ENCODE measurements at places on chromosomes 3 and 15.

DNA sequence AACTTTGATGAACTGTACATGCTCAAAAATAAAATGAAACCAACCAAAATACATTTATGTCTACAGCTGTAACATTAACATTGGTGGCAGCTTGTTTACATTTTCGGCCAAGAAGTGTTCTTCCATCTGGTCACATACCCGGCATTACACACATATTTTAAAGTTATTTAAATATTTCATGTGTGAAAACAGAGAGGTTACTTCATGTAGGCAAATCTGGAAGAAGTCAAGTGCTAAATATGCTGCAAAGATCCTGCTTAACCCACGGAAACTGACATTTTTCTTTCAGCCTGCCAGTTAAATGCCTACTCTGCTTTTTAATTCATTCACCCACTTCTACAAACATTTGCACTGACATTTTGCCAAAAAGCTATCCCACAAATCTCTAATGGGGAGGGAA, 69.7 kb downstream of the MB21D2 start:
- no peak for DNase-seq

DNA sequence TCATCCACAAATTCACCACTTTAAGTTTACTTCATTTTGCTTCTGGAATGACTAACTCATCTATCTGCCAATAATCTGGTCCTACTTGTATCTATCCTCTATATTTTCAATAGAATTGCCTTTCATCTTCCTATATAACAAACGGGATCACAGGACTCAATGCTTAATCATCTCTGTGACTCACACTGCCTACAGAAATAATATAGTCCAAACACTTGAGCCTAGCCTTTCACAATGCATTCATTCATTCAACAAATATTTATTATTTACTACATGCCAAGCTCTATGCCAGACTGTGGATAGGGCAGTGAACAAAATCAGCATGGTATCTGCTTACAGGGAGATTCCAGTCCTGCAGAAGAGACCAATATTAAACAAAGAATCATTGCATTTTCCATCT, 16.6 kb upstream of the AGTR1 start:
- no peak for DNase-seq

DNA sequence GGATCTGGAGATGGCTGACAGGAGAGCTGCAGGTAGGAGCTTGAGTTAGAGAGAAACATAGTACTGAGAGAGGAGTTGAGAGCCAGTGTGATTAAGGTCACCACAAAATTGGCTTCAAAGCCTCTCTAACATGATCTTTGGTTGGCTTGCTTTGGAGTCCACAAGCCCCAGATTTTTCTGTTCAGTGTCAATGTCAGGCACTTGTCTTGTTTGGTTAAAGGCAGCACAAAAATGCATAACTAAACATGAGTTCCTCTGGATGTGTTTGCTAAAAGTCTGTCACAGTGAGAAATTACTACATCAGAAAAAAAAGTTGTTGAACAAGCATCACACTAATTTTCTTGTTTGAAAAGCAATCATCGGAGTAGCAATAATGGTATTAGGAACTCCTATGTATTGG, 440.5 kb downstream of the NTRK3 start:
- no peak for DNase-seq

DNA sequence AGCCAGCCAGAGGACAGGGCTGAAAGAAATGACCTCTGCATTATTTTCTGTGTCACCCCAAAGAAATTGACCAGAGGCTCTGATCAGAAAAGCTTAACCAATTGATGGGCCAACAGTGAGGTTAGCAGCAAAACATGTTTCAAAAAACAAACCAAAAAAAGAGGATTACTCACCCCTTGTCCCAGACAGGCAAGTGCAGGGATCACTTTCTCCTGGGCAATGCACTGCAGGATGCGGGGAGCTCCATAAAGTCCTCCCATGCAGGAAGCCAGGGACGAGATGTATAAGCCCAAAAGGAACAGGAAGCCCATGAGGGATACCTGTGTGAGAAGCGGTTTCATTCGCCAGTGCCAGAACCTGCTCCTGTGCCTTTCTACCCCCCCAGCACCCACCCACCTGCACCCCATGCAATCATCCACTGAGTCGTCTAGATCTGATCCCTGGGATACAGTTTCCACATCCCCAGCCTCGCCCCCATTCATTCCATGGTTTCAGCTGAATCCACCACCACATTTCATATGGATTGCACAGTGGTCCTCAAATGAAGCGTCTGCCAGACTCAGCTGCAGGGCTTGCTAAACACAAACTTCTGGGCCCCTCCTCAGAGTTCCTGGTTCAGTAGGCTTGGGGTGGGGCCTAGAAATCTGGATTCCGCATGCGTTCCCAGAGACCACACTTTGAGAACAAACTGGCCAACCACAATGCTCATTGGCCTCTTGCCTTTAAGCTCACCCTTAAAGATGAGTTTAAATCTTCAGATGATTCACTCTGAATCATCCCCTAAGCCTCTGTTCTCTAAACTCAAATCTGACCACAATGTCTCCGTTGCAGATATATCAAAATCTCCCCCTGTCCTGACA, 54.4 kb upstream of the HEG1 start:
- no peak for DNase-seq

DNA sequence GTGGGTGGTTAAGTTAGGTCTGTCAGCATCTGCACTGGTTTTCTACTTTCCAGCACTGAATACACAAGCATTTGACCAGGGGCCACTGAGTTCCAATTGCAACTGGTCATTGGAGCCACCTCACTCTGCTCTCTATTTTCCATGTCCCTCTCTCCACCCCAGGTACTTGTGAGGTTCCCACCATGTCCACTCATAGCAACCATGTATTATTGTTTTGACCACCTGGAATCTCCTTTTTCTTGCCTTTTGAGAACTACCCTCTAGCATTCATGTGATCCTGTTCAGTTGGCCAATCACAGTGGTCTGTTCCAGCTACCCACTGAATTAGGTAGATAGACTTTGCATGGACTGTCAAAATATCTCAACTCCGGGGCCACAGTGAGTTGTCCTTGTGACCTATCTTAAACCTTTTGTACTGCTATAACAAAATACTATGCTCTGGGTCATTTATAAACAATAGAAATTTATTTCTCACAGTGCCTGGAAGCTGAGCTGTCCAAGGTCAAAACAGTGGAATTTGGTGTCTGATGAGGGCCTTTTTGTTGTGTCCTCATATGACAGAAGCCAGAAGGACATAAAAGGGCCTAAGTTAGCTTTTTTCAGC, 20.2 kb upstream of the TM4SF18 start:
- DNase-seq, result no peak

DNA sequence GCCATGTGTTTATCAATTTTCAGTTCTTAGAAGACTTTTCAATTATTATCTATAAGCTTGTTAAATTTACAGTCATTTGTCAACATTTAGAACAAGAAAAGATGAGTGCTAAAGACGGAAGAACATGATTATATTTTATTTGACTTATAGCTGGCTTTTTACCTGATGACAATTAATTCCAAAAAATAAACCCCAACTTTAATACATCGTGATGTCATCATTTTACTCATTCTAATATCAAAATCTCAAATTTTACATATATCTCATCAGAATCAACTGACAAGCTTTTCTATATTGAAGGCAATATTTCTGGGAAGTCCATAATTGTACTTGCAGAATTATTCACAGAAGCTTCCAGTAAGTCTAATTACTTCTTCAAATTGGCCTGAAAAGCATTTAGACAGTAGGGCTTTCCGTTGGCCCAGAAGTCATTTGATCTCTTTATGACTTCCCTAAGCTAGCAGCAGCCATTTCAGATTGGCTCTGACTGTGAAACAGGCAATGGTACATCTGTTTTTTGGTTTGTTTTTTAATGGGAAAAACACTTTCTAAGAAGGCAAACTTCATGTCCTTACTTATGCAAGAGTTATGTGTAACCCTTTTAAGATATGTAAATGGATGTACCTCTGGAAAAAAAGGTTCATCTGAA, 234.7 kb upstream of the PLSCR5 start:
- DNase-seq, result no peak

GRCh38 chr3:3353153-3353552, 173.7 kb upstream of the CRBN start:
- no peak for DNase-seq

- DNase-seq, result no peak
Measured at GRCh38 chr3:135228201-135228600, 433.1 kb downstream of the EPHB1 start.

All from HEK293T (cell line).